ENCODE measurements at places on chromosomes 7 and 10. TPM values are rescaled to one million over a fixed set of nuclear protein-coding genes. Genes with fewer than 3 reads are reported as not detected.

The HOXA10 gene
- 0.03 TPM for polyA plus RNA-seq

The POU6F2 gene
- 0.07 TPM for polyA plus RNA-seq

The AKR1B1 gene
- polyA plus RNA-seq, result 317 TPM

The DGKI gene
- polyA plus RNA-seq, result 0.16 TPM

DNA sequence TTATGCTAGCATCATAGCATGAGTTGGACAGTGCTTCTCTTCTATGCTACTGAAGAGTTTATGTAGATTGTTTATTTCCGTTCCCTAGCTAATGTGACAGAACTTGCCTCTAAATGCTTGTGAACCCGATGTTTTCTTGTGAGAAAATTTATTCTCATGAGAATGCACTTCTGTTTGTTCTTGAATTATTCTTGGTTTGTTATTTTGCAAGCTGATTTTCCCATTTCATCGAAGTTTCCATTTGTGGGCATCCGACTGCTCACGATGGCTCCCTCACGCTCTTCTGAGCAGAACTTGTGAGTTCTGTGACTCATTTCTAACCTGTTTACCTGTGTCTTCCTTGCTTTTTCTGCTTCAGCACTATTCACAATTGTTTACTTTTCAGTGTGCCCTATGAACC is 59.9 kb downstream of the WDFY4 start:
- H3K4me1 ChIP-seq, result peaks cover under 1% of the 10 kb centered on the region
- H3K4me3 ChIP-seq, result no peak overlapping the region
- H3K27ac ChIP-seq, result no peak overlapping the region
- H3K36me3 ChIP-seq, result no peaks in the 10 kb centered on the region
- no peaks in the 10 kb centered on the region for H3K27me3 ChIP-seq

DNA sequence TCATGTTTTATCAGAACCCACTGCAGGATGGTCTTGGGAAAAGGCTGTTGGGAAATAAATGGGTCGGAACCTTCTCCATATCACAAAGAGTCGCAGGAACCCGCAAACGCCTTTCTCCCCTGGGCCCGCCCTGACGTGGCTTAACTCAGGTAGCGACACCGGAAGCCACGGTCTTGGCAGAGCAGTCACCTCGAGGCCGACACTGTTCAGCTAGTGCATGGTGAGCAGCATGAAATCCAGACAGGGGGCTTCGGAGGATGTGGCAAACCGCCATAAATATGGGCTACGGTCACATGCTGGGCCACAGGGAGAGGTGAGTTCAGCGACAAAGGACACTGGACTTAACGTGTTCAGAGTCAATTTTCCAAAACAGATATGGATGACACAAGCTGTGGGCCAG is 421.9 kb downstream of the PTPRN2 start:
- H3K27me3 ChIP-seq, result no peaks in the 10 kb centered on the region
- no peaks in the 10 kb centered on the region for H3K4me1 ChIP-seq

GRCh38 chr10:21034241-21034640 is 137.1 kb upstream of the NEBL start:
- DNase-seq, result no peak
- H3K4me3 ChIP-seq, result no peak overlapping the region
- no peaks in the 10 kb centered on the region for H3K27me3 ChIP-seq
- H3K4me1 ChIP-seq, result no peaks in the 10 kb centered on the region
- H3K36me3 ChIP-seq, result no peaks in the 10 kb centered on the region

All from heart right ventricle (tissue), 16 donors.